ENCODE measurements at places on chromosomes 13 and 19.
A peak's percentile ranks its signal among the peaks of the same experiment; 100 is the strongest.

DNA sequence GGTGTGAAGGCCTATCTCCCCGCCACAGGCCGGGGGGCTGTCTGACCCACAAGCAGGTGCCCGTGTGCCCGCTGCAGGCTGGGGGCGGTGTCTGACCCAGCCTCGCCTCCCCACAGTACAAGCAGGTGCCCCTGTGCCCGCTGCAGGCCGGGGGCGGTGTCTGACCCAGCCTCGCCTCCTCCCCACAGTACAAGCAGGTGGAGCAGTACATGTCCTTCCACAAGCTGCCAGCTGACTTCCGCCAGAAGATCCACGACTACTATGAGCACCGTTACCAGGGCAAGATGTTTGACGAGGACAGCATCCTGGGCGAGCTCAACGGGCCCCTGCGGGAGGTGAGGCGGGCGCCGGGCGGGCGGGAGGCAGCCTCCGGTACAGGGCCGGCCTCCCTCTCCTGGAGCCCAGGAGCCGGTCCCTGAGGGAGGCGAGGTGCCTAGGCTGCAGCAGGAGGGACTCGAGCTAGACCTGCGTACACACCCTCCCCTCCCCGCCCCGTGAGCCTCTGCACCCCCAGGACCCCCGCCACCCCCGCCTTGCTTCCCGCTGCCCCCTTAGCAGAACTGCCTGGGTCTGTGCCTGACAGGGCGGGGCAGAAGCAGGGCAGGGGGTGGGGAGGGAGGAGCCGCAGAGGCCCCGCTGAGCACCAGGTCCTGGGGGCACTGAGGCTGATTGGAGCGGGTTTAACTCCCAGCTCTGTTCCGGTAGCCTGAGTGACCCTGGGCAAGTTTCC lies 20.6 kb downstream of the HCN2 start:
- DNase-seq: no peak
- no peak overlapping the region for H3K27ac ChIP-seq
- H3K4me3 ChIP-seq: no peak overlapping the region
- no peaks in the 10 kb centered on the region for H3K27me3 ChIP-seq

GRCh38 chr13:84237143-84237542 lies 354.9 kb upstream of the SLITRK1 start:
- no peaks in the 10 kb centered on the region for H3K27me3 ChIP-seq
- no peak overlapping the region for H3K4me3 ChIP-seq
- H3K27ac ChIP-seq: no peak overlapping the region
- no peaks in the 10 kb centered on the region for H3K4me1 ChIP-seq

- H3K27ac ChIP-seq: no peak overlapping the region
- peaks cover 9% of the 10 kb centered on the region for H3K27me3 ChIP-seq
- no peak overlapping the region for H3K4me3 ChIP-seq
- no peak for DNase-seq
Observed at GRCh38 chr19:584240-585001, 5.3 kb upstream of the HCN2 start.

DNA sequence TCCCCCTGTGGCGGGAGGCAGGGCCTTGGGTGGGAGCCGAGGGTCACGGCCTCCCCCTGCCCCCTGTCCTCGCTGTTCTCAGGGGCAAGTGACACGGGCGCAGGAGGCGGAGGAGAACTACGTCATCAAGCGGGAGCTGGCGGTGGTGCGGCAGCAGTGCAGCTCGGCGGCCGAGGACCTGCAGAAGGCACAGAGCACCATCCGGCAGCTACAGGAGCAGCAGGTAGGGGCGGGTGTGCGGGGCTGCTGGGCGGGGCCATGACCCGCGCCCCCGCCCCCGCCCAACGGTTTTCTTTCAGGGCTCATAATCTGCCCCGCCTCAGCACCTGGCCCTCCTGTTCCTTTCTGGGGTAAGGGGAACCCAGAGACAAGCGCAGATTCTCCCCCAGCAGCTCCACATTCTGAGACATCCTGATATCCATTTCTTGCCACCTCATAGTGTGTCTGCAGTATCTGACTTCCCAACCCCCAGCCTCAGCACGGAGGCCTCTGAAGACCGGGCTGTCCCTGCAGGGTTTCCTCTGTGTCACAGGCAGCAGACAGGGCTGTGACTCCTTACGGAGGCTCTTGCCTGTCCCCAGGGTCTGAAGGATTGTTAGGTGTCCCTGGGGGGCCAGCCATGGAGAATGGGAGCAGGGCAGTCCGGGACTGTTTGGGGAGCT lies 15.9 kb downstream of the PRR36 start:
- no peaks in the 10 kb centered on the region for H3K36me3 ChIP-seq
- no peak for DNase-seq
- H3K4me1 ChIP-seq: peaks cover 14% of the 10 kb centered on the region
- H3K27me3 ChIP-seq: no peaks in the 10 kb centered on the region
- H3K4me3 ChIP-seq: no peak overlapping the region

- H3K27ac ChIP-seq: no peak overlapping the region
- no peak overlapping the region for H3K4me3 ChIP-seq
- H3K27me3 ChIP-seq: no peaks in the 10 kb centered on the region
- H3K4me1 ChIP-seq: no peaks in the 10 kb centered on the region
Observed at GRCh38 chr19:28044477-28044876, 1168.5 kb downstream of the UQCRFS1 start.

GRCh38 chr13:50923272-50923671 lies 13.7 kb downstream of the RNASEH2B start:
- H3K27me3 ChIP-seq: no peaks in the 10 kb centered on the region
- no peak for DNase-seq
- H3K36me3 ChIP-seq: no peaks in the 10 kb centered on the region
- H3K27ac ChIP-seq: no peak overlapping the region
- peaks cover 4% of the 10 kb centered on the region for H3K4me1 ChIP-seq

GRCh38 chr19:49210108-49210900 lies 52.7 kb downstream of the TRPM4 start:
- no peak overlapping the region for H3K27ac ChIP-seq
- H3K4me1 ChIP-seq: peaks cover 7% of the 10 kb centered on the region
- no peak overlapping the region for H3K4me3 ChIP-seq
- H3K27me3 ChIP-seq: no peaks in the 10 kb centered on the region
- no peak for DNase-seq

DNA sequence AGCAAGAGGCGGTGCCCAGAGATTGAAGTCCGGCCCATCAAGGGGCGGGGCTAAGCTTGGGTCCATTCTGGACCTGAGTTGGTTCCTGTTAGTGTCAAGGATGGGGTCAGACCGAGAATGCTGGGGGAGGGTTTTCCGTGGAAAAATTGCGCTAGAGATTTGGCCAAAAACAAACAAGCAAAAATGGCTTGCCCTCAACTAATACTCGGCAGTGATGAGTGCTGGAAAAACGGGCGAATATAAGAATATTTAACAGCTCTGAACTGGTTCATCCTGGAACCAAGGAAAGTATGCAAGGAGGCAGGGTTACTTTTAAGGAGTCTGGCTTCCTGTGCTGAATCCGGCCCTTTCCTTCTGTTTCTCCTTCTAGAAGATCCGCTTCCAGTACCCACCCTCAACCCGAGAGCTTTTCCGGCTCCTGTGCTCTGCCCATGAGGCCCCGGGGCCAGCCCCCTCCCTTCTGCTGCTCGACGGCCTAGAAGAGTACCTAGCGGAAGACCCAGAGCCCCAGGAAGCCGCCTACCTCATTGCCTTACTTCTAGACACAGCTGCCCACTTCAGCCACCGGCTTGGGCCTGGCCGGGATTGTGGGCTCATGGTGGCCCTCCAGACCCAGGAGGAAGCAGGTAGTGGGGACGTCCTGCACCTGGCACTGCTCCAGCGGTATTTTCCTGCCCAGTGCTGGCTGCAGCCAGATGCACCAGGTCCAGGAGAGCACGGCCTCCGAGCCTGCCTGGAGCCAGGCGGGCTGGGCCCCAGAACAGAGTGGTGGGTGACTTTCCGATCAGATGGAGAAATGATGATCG lies 880 bp downstream of the SWSAP1 start:
- no peaks in the 10 kb centered on the region for H3K36me3 ChIP-seq
- peak; percentile 66 for DNase-seq
- H3K4me3 ChIP-seq: peak overlapping the region; percentile 4
- H3K4me1 ChIP-seq: peaks cover 48% of the 10 kb centered on the region
- H3K27ac ChIP-seq: peak overlapping the region; percentile 84

DNA sequence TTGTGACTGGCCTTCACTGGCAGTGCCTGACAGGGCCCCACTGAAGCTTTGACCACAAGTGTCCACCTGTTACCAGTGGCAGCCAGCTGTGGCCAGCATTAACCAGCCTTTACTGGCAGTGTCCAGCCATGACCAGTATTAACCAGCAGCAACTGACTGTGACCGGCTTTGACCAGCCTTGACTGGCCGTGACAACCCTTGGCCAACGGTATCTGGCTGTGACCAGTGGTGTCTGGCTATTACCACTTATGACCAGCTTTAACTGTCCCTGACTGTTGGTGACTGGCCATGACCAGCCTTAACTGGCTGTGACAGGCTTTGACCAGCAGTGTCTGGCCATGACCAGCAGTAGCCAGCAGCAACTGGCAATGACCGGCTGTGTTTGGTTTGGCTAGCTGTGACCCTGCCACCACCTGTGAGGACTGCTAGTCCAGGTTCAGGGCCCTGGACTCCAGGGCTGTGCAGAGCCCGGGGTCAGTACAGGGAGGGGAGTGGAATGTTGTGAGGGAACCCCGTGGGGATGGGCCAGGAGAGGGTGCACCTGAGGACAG lies 32.2 kb downstream of the CKM start:
- peaks cover 16% of the 10 kb centered on the region for H3K36me3 ChIP-seq
- no peaks in the 10 kb centered on the region for H3K27me3 ChIP-seq
- H3K27ac ChIP-seq: no peak overlapping the region
- DNase-seq: no peak
- H3K4me3 ChIP-seq: no peak overlapping the region

GRCh38 chr19:6499052-6499790 lies 2.9 kb downstream of the TUBB4A start:
- H3K27me3 ChIP-seq: peaks cover 19% of the 10 kb centered on the region
- peaks cover 7% of the 10 kb centered on the region for H3K4me1 ChIP-seq
- H3K4me3 ChIP-seq: no peak overlapping the region
- no peak overlapping the region for H3K27ac ChIP-seq
- H3K36me3 ChIP-seq: no peaks in the 10 kb centered on the region

DNA sequence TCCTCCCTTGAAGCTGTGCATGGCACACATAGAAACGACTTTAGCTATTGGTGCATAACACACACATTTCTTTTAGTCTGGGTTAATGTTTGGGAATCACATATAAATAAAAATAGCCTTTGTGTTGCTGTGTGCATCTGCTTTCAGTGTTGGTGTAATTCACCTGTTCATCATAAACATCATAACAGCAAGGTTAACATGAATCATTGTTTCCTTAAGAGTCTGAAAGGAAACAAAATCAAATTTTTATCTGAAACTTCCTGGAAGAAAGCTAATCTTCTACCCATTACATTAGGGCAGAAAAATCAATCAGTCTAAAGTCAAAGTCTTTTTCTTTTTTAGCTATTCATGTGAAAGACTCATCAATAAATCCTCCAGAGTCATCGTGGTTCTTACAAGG lies 35.0 kb upstream of the TNFSF11 start:
- no peak overlapping the region for H3K27ac ChIP-seq
- H3K4me3 ChIP-seq: no peak overlapping the region
- H3K27me3 ChIP-seq: no peaks in the 10 kb centered on the region

GRCh38 chr13:113736258-113736731 lies 22.7 kb upstream of the TMEM255B start:
- no peaks in the 10 kb centered on the region for H3K36me3 ChIP-seq
- no peaks in the 10 kb centered on the region for H3K4me1 ChIP-seq
- H3K27me3 ChIP-seq: no peaks in the 10 kb centered on the region

GRCh38 chr19:38183251-38183897 lies 40.6 kb downstream of the DPF1 start:
- no peak overlapping the region for H3K27ac ChIP-seq
- H3K4me3 ChIP-seq: no peak overlapping the region
- no peaks in the 10 kb centered on the region for H3K4me1 ChIP-seq
- DNase-seq: no peak

- H3K27ac ChIP-seq: no peak overlapping the region
- no peaks in the 10 kb centered on the region for H3K36me3 ChIP-seq
- H3K4me1 ChIP-seq: no peaks in the 10 kb centered on the region
Observed at GRCh38 chr13:46903748-46904147, 6.9 kb upstream of the HTR2A start.

- peaks cover 19% of the 10 kb centered on the region for H3K4me1 ChIP-seq
- DNase-seq: peak; percentile 43
- no peak overlapping the region for H3K27ac ChIP-seq
- no peaks in the 10 kb centered on the region for H3K27me3 ChIP-seq
Observed at GRCh38 chr13:31046711-31047279, 114.3 kb downstream of the TEX26 start.

GRCh38 chr13:71491010-71491409 lies 376.0 kb downstream of the DACH1 start:
- H3K36me3 ChIP-seq: no peaks in the 10 kb centered on the region
- no peak for DNase-seq
- H3K27me3 ChIP-seq: no peaks in the 10 kb centered on the region

GRCh38 chr13:39602614-39603366 lies at the start of gene LHFPL6:
Gene LHFPL6, minus strand, starts transcription at chr13:39603193.
- no peaks in the 10 kb centered on the region for H3K36me3 ChIP-seq
- peak within 1 kb of the TSS; percentile 77 for H3K4me3 ChIP-seq
- peak within 1 kb of the TSS; percentile 52 for H3K27ac ChIP-seq
- peak; percentile 76 for DNase-seq
- H3K4me1 ChIP-seq: peaks cover 9% of the 10 kb centered on the region
- no peaks in the 10 kb centered on the region for H3K27me3 ChIP-seq

- peak overlapping the region; percentile 77 for H3K27ac ChIP-seq
- H3K36me3 ChIP-seq: peaks cover 14% of the 10 kb centered on the region
- DNase-seq: peak; percentile 81
- H3K27me3 ChIP-seq: no peaks in the 10 kb centered on the region
- no peak overlapping the region for H3K4me3 ChIP-seq
- peaks cover 44% of the 10 kb centered on the region for H3K4me1 ChIP-seq
Observed at GRCh38 chr13:113836768-113837559, 26.9 kb downstream of the GAS6 start.

GRCh38 chr13:65064967-65065366 lies 2165.2 kb downstream of the PCDH9 start:
- H3K27ac ChIP-seq: no peak overlapping the region
- no peaks in the 10 kb centered on the region for H3K27me3 ChIP-seq
- H3K36me3 ChIP-seq: no peaks in the 10 kb centered on the region
- H3K4me3 ChIP-seq: no peak overlapping the region

DNA sequence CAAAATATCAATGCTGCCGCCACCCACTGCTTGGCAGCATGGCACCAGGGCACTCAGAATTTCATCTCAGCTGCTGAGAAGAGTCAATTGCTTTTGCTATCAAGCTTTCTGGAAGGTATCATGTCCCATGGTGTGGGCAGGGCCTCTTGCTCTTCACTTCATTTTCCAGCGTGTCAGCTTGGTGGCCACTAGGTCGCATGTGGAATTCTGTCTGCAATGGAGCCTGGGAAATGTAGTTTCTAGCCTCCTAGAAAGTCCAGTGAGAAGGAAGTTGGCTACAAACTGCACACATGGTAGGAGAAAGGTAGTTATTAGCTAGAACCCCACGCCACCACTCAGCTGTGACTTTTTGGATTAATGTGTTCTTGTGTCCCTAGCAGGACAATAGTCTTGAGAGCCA lies 105.3 kb downstream of the MYO16 start:
- H3K4me1 ChIP-seq: no peaks in the 10 kb centered on the region
- DNase-seq: no peak
- no peak overlapping the region for H3K27ac ChIP-seq
- H3K27me3 ChIP-seq: no peaks in the 10 kb centered on the region
- H3K36me3 ChIP-seq: no peaks in the 10 kb centered on the region

- H3K27ac ChIP-seq: no peak overlapping the region
- no peak overlapping the region for H3K4me3 ChIP-seq
- no peaks in the 10 kb centered on the region for H3K27me3 ChIP-seq
Observed at GRCh38 chr13:104327211-104327610, 1261.0 kb upstream of the SLC10A2 start.

GRCh38 chr13:32504263-32504662 lies 34.3 kb downstream of the N4BP2L2 start:
- no peaks in the 10 kb centered on the region for H3K4me1 ChIP-seq
- no peak overlapping the region for H3K4me3 ChIP-seq
- no peaks in the 10 kb centered on the region for H3K27me3 ChIP-seq
- no peaks in the 10 kb centered on the region for H3K36me3 ChIP-seq
- H3K27ac ChIP-seq: no peak overlapping the region
- no peak for DNase-seq
